Retina (tissue), 1 donor: ENCODE measurements at places on chromosomes 6 and 20.

DNA sequence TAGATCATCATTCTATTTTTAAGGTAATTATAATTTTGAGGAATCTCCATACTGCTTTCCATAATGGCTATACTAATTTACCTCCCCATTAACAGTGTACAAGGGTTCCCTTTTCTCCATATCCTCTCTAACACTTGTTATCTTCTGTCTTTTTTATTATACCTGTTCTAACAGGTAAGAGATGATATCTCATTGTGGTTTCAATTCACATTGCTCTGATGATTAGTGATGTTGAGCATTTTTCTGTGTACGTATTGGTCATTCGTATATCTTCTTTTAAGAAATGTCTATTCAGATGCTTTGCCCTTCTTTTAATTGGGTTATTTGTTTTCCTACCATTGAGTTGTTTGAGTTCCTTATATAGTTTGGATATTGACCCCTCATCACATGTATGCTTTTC is 81.6 kb upstream of the SCAF8 start:
- DNase-seq = no peak

DNA sequence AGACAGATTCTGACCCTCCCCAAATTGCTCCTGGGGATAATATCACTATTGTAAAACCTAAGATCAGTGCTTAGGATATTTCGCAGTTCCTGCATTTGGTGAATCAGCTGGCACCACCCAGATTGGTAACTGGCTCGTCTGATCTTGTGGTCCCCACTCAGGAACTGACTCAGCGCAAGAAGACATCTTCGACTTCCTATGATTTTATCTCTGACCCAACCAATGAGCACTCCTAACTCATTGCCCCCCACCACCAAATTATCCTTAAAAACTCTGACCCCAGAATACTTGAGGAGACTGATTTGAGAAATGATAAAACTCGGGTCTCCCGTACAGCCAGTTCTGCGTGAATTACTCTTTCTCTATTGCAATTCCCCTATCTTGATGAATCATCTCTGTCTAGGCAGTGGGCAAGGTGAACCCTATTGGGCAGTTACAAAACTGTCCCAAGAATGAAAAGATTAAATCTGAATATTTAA is 55.7 kb upstream of the PRND start:
- DNase-seq = no peak

GRCh38 chr6:122491919-122492555 is 20.4 kb upstream of the SERINC1 start:
- peak; percentile 68 for DNase-seq

DNA sequence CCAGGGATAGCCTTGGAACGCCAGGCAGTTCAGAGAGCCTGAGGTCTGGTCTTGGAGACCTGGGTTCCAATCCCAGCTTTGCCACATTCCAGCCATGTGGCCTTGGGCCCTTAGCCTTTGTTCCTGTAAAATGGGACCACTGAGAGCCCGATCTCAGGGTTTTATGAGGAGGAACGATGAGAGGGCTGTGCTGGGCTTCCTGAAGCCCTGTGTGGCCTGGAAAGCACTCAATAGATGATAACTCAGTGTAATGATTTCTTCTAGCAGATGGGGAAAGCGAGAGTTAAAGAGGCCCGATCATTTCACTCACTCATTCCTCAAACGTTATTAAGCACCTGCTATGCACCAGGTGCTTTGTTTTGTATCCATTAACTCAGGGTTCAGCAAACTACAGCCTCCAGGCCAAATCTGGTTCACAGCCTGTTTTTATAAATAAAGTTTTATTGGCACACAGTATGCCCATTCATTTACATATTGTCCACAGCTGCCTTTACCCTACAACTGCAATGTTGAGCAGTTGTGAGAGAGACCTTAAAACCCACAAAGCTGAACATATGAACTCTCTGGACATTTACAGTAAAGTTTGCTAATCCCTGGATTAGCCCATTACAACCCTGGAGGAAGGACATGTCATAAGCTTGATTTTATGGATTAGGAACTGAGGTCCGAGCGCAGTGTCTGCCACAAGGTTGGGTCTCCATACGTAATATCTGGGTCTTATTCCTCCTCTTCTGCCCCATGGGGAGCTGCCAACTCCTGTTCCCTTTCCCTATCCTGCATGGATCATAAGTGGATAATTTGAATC is 90.4 kb downstream of the CEBPB start:
- DNase-seq = no peak

DNA sequence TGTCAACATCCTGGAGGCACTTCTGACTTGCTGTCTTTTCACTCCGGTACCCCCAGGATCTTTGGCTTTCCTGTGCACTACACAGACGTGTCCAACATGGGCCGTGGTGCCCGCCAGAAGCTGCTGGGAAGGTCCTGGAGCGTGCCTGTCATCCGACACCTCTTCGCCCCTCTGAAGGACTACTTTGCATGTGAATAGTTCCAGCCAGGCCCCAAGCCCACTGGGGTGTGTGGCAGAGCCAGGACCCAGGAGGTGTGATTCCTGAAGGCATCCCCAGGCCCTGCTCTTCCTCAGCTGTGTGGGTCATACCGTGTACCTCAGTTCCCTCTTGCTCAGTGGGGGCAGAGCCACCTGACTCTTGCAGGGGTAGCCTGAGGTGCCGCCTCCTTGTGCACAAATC is 12.0 kb upstream of the MAPRE1 start:
- DNase-seq = peak; percentile 46
